Inflammatory macrophage treated with lipopolysaccharide for 1 hour (primary cell): ENCODE measurements at places on chromosomes 7 and 10.

DNA sequence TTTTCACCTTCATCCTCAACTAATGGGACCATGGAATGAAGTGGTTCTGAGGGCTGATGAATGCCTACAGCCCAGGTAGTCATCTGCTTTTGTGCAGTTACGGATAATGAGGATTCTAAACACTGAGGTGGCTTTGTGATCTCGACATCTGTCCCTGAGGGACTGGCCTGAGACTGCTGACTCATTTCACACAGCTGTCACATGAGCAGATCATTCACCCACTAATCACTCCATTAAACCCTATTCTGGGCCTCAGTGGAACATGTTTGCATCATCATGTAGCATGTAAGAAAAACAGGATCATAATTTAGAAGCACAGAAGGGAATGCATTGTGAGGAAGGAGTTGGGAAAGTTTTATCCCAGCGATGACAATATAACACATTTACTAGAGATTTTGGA, 79.4 kb upstream of the FEZF1 start:
- no peak for DNase-seq

- DNase-seq = no peak
Observed at GRCh38 chr7:34904987-34905386, 132.3 kb downstream of the DPY19L1 start.

GRCh38 chr10:9877978-9878377, 1139.7 kb upstream of the CELF2 start:
- no peak for DNase-seq

DNA sequence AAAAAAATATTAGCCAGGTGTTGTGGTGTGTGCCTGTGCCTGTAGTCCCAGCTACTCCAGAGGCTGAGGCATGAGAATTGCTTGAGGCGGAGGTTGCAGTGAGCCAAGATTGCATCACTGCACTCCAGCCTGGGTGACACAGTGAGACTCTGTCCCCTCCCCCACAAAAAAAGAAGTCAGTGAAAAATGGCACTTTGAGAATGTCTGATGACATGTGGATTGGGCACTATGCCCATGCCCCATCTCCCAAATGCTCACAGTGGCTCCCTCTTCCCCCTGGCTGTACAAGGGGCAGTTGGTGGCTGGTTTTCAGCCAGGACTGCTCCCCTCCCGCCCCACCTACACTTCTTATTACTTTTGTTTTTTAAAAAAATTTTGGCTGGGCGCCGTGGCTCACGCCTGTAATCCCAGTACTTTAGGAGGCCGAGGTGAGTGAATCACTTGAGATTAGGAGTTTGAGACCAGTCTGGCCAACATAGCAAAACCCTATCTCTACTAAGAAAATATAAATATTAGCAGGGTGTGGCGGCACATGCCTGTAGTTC, 26.1 kb downstream of the IL15RA start:
- peak; percentile 52 for DNase-seq

DNA sequence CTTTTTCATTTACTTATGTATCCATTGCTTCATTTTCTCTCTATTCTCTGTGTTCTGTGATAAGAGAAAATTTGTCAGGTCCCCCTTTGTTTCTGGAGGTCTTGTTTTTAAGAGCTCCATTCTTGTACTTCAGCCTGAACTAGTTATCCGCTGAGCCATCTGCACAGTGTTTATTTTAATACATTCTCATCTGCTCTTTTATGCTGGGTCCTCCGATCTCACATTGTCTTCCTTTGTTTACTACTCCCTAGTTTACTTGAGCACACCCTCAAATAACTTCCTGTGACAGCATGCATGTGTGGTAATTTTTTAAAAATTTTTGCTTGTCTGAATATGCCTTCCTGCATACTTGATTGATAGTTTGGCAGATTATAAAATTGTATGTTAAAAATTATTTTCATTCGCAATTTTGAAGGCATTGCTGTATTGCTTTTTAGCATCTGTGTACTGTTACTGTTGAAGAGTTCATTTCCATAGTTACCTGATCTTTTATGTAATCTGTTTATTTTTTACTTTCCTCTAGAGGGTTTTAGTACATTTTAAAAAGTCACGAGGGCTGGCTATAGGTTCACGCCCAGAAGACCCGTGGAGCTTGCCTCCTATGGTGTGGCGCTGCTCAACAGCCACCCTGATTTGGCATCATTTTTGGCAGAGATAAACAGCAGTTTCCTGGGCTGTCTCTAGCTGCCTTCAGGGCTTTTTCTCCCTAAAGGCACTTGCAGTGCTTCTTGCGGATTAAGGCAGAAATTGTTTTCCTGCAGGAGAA, 31.9 kb downstream of the RSBN1L start:
- DNase-seq = no peak

DNA sequence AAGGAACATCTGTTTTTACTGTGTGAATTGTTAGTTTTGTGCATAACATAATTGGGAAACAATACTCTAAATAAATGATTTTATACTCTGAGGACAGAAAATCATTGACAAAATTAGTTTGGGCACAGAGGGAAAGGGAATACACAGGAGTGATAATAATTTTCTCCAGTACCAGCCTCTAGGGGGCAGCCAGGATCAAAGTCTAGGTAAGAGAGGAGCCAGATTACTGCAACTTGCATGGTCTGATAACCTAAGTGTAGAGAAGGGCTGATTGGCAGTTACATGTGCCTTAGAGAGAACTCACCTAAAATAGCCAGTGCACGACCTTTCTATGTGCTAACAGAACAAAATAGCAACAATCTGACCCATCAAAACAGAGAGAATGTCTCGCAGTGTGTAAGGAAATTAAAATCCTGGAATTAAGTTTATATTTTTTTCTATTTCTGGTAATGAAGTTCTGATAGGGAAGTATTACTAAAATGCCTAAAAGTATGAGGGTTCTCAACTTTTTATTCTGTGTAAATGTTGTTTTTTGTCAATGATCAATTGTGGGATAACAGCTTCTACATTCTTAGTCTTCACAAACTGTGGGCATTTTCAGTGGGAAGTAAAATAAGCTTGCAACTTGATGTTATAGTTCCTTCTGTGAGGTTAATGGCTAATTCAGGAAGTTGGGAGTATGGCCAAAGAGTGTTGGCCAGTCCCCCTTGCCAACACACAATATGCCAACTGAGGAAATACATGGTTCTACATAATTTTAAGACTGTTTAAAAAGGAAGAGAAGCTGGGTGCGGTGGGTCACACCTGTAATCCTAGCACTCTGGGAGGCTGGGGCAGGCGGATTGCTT, 66.4 kb downstream of the EXOC6 start:
- DNase-seq = peak; percentile 63

- DNase-seq = peak; percentile 46
Observed at GRCh38 chr10:79249186-79250121, 97.8 kb upstream of the PPIF start.

- peak; percentile 51 for DNase-seq
Observed at GRCh38 chr10:22321156-22321923, 441 bp downstream of the BMI1 start.

DNA sequence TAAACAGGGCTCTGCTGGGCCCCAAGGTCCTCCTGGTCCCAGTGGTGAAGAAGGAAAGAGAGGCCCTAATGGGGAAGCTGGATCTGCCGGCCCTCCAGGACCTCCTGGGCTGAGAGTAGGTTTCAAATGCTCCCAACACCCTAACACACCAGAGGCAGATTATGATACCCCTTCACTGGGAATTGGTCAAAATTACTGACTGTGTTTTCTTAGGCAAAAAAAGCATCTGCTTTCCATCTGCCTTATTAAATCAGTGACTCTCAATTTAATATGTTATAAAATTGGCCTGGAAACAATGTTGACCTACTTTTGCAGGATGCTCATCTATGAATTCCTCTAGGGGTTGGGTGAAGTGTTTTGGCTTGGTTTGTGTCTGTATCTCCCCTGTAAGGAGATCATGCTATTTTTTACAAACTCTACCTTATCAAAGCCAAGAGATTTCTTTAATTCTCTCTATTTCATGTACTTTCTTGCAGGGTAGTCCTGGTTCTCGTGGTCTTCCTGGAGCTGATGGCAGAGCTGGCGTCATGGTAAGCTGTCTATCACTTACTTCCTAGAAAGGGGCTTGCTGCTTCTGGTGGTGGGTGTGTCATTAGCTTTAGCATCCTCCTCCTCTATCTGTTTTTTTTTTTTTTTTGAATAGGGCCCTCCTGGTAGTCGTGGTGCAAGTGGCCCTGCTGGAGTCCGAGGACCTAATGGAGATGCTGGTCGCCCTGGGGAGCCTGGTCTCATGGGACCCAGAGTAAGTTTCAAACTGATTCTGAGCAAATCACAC, 15.9 kb downstream of the COL1A2 start:
- no peak for DNase-seq

DNA sequence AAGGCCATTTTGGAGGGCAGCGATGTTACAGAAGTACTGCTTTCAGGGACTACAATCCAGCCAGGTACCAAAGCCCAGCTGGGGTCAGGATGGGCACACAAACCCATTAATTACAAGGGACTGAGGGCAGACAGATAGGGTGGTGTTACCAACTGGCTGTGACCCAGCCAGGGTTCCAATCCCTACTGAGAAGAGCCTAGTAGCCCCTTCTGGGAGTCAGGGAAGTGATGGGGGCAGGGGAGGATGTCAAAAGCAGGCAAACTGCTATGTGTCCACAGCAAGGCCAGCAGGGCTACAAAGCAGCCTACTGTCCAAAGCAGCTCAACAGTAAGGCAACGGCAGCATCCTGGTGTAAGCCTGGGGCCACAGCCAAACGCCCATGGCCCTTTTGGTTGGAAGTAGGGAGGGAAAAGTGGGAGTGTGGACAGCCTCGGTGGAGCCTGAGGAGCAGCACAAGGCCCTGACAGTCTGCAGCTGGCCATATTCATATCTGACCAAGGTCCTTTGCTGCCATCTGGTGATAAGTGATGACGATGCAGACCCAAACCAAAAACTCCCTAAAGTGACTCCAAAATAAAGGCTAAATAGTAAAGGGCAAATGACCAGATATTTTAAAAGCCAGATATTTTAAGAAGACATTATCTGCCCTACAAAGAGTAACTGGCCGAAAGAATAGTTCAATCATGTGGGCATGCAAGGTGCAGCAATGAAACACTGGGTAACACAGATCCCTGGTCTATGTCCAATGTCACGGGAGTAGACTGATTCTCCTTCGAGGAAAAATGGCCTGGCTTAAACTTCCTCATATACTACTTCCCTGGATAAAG, 56.9 kb downstream of the XPNPEP1 start:
- no peak for DNase-seq

GRCh38 chr10:117532451-117533107, 10.0 kb upstream of the EMX2 start:
- DNase-seq = no peak
